ENCODE measurements at places on chromosomes 7 and 10.
A peak's percentile ranks its signal among the peaks of the same experiment; 100 is the strongest.

DNA sequence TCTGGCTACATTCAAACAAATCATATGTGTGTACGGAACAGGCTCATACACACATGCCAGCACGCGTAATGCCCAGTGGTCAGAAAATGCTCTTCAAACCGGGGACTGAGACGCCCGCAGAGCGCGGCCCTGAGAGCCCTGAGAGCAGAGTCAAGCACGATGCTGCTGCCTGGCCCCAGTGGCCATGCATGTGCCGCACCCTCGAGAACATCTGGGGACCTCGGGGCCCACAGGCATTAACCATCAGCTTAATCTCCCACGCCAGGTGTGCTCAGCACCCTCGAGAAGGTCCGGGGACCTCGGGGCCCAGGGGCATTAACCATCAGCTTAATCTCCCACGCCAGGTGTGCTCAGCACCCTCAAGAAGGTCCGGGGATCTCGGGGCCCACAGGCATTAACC lies 163.1 kb downstream of the PTPRN2 start:
- DNase-seq: no peak

DNA sequence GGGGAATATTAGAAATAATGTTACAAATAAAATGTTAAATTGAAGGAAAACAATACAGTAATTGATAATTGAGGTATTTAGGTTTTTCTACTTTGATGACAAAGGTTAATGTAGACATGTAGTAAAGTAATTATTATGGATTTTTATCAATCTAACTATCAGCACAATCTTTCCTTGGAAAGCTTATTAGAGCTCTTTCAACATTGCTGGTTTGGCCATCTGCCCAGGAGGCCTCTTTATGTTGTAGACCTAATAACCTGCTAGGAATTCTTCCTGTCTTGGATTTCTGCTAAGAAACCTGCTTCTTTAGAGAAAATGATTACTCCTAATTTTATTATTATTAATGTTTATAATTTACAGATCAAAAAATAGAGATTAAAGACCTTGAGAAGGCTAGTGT lies 78.9 kb downstream of the CHRM2 start:
- no peak for DNase-seq

GRCh38 chr7:155491812-155492211 lies 33.9 kb downstream of the EN2 start:
- no peak for DNase-seq

- no peak for DNase-seq
Measured at GRCh38 chr10:52257692-52258075, 56.4 kb upstream of the DKK1 start.

DNA sequence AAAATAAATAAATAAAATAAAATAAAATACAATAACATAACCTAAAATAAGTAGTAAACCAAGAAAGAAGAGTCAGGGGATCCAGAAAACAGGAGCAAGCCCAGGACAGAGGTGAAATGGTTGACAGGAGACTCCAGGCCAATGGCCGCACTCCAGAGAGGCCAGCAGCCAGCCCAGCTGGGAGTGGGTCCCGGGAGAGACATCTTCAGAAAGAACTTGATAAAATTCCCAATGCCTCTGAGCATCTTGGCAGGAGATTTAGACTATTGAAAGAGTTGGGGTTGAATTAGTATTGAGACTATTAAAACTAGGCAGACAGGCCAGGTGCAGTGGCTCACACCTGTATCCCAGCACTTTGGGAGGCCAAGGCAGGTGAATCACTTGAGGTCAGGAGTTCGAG lies 62.6 kb downstream of the CLIP2 start:
- DNase-seq: no peak

- DNase-seq: no peak
Measured at GRCh38 chr7:137934176-137934826, 67.6 kb downstream of the CREB3L2 start.

DNA sequence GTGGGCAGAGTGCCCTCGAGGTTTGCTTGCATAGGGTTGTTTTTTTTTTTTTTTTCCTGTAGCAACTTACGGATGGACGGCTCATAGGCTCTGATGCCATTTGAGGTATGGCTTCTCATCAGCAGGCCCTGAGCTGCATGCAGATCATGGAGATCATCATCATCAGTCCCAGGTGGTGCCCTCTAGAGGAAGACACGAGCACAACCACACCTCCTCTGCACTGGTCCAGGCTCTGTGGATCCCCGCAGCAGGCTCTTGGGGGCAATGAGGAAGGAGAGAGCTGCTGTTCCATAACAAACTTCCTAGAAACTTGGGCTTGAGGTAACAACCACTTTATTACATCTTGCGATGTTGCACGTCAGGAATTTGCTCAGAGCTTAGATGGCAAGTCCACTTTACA lies 132.7 kb upstream of the CXCL12 start:
- DNase-seq: no peak

DNA sequence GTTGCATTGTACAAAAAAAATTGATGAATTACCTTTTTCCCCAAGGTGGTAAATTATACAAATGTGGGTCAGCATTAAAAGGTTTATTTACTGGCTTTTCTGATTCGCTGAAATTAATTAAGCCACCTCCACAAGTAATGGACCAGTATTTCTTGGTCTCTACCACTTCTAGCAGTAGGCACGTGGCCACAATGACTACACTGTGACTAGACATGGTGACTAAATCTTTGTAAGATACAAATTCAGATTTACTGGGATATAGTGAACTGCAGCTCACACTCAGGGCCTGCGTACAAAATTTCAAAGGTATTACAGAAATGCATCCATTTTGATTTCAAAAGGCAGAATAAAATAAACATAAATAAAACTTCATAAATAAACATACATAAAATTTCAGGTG lies 10.9 kb downstream of the HPSE2 start:
- no peak for DNase-seq

DNA sequence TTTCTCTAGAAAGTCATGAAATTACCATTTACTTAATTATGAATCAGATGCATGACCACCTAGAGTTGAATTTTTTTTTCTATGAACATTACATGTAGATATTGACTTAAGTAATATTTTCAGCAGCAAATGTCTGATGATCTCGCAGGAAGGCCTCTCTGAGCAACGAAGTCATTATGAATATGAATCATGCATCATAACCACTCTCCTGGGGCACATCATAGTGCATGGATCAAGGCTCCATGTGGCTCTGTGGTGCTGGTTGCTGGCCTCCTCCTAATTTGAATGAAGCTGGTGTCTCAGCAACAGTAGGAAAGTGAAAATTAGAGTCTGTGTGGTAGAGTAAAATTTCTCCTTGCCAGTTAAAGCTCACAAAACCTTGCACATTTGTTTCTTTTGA lies 121.4 kb upstream of the INHBA start:
- DNase-seq: no peak

- no peak for DNase-seq
Measured at GRCh38 chr7:39488467-39489393, 77.5 kb upstream of the YAE1 start.

- no peak for DNase-seq
Measured at GRCh38 chr7:158123214-158123613, 464.4 kb downstream of the PTPRN2 start.

GRCh38 chr10:133441780-133442179 lies 12.0 kb upstream of the SCART1 start:
- DNase-seq: no peak

DNA sequence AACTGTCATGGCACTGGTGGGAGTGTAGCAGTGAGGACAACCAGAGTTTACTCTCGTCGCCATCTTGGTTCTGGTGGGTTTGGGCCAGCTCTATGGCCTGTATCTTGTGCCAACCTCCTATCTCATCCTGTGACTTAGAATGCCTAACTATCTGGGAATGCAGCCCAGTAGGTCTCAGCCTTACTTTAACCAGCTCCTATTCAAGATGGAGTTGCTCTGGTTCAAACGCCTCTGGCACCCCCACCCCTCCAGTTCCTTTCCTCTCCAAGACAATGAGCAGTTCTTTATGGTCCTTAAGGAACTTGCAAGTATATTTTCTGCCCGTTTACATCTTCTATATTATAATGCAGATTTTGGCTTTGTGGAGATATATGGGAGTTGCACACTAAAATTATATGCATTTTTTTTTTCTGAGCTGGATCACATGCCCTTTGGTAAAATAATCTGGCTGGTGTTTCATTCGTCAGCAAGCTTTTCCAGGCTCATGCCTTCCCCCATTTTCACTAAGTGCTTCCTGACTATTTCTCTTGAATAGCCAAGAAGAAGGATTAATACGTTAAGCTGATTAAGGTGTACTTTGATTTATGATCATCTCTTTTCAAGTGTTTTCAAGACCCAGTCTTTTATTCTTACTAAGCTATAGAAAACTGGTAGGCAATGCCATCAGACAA lies 11.2 kb upstream of the WIPF3 start:
- DNase-seq: no peak

- no peak for DNase-seq
Measured at GRCh38 chr10:123380491-123381085, 226.4 kb downstream of the BUB3 start.

GRCh38 chr7:1664711-1665548 lies 5.1 kb upstream of the ELFN1 start:
- peak; percentile 37 for DNase-seq

DNA sequence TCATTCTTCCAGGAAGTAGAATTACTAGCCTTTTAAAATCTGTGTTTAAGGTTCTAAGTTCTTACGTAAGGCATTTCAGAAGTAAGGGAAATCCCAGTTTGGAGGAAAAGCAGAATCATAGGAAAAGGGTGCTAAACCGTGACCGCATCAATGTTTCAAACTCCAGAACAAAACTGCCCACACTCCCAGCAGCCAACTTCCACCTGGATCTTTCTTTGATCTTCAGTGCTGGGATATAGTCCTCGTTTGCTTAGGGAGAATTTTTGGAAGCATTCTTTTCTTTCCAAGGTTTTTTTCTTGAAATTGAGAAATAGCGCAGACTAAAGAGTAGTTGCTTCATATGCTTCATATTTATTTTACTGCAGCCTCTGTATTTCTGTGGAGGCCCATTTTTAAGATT lies 8.9 kb downstream of the PROSER2 start:
- DNase-seq: no peak

GRCh38 chr10:6385665-6386064 lies 182.9 kb downstream of the PFKFB3 start:
- DNase-seq: no peak

DNA sequence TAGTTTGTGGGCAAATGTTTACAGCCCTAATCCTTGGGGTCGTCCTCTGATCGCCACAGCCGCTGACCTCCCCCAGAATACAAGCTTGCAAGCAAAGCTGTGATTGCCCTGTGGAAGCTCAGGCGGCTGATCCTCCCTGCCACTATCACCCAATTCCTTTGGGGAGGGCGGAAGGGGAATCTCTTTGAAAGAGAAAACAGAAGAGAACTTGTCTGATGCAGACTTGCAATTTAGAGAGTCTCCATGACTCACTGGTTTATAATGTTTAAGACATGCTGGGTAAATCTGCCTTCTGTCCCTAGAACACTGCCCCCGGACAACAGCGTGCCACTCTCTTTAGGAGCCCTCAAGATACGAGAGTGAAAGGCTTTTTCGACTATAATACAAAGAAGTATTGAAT lies 75.5 kb downstream of the NRP1 start:
- no peak for DNase-seq

DNA sequence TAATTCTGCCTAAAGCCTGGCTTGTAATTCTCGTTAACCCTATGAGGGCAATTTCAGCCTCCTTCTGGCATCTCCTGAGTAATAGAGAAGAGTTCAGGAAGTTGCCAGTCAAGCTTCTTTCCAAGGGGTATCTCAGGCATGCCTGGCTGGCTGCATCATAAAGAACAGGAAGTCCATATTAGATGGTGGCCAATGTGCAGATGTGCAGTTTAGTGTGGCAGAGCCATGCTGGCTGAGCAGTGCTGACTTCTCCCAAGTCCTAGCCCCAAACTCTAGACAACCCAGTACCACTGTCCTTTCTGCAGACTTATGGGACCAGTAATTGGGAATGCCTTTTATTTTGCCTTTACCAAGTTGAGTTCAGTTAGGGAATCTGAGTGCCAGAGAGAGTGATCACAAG lies 517.9 kb downstream of the GALNT17 start:
- no peak for DNase-seq

DNA sequence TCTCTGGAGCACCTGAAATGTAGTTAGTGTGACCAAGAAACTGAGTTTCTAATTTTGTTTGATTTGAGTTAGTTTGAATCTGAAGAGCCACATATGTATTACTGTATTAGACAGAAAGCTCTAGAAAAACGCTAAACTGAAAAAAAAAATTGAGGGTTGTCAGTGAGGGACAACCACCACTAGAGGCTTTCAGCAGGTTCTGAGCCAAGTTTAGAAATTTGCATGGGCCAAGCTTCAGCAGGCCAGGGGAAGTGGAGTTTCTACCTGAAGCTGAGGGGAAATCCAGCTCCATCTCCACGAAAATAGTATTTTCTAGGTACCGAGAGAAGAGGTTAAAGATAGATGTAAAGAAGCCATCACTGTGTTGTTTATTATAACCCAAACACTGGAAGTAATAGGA lies 77.9 kb upstream of the PLXNA4 start:
- no peak for DNase-seq

DNA sequence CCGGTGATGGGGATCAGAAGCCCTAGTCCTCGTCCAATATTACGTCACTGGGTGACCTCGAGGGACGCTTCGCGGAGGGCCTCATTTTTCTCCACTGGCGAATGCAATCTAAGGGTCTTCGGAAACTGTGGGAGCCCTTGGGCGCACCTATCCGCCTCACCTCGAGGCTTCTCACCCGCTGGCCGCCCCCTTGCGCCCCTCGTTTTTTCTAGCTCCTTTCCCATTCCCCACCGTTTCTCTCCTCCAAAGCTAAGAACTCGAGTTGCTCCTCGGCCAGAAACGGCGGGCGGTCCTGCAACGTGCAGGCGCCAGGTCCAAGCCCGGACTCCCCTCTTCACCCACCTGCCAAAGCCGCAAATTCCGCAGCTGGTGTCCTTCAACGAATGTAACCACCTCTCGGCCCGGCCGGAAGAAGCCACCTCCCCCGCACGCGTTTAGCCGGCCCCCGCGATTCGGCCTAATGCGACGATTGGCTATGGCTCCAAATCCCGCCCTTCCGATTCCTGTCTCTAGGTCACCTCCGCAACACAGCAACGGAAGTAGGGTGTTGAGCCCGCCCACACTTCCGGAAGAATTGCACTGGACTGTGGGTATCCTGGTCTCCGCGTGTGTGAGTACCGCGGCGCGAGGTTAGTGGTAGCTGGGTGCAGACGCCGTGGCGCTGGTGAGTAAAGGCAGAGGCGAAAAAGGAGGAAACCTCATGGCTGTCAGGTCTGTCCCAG lies at the start of the genes ATP5MK and PDCD11:
ATP5MK (minus strand) TSS at position 409 of the 722 bp plus-strand sequence. CDS start 4,018 bp downstream, outside the sequence.
PDCD11 (plus strand) TSS at position 560 of the 722 bp plus-strand sequence. CDS start 1,801 bp downstream, outside the sequence.
- DNase-seq: peak; percentile 92

- no peak for DNase-seq
Measured at GRCh38 chr7:139603282-139603681, 79.8 kb downstream of the CLEC2L start.

- DNase-seq: no peak
Measured at GRCh38 chr10:88417387-88418030, 165.6 kb downstream of the RNLS start.

All from CD4-positive, alpha-beta memory T cell (primary cell).